ENCODE measurements at places on chromosomes 6 and 20.

- no peak for DNase-seq
These were observed 140.3 kb downstream of the FLRT3 start for GRCh38 chr20:14197097-14197496.

- no peak for DNase-seq
These were observed 94.6 kb downstream of the FAXC start for GRCh38 chr6:99254616-99255550.

GRCh38 chr20:41349943-41350342, 9.3 kb downstream of the LPIN3 start:
- DNase-seq, result no peak

DNA sequence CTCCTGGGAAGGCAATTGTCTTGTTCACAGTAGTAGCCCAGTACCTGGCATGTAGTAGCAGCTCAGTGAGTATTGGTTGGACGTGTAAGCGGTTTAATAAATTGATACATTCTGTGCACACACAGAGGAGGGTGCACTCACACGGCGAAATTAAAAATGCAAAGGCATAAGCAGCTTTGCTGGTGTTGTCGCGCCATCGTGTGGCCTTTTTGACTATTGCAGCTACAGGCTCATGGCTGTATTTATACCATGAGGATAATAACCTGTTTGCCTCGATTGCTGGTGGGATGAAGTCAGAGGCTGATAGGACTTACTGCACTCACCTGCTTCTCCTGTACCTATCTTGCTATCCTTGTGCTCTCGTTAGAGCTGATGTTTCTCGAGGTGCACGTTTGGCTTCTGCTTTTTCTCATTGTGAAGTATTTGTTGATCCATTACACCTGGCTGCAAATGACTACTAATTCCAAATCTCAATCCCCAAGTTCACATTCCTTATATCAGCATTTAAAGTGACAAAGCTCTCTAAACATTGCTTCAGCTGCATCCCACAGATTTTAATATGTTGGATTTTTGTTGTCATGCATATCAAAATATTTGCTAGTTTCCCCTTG, 61.5 kb downstream of the TBXT start:
- peak; percentile 59 for DNase-seq

DNA sequence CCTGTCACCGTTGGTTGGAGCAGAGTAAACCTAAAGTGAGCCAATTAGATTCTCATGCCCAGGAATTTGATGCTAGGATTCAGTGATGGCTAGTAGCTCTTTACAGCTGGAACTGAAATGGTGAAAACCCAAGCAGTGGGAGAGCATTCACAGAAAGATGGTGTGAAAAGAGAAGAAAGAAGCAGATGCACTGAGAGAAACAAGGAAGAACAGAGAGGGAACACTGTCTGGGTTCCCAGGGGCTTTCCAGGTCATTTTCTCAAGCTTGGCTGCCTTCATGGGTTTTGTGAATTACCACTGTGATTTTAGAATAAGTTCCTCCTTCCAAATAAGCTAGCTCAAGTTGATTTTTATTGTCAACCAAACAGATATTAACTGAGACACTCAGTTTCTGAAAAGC, 104.1 kb upstream of the AKIRIN2 start:
- DNase-seq, result no peak

GRCh38 chr6:37083243-37084138, 78.0 kb downstream of the FGD2 start:
- DNase-seq, result no peak

DNA sequence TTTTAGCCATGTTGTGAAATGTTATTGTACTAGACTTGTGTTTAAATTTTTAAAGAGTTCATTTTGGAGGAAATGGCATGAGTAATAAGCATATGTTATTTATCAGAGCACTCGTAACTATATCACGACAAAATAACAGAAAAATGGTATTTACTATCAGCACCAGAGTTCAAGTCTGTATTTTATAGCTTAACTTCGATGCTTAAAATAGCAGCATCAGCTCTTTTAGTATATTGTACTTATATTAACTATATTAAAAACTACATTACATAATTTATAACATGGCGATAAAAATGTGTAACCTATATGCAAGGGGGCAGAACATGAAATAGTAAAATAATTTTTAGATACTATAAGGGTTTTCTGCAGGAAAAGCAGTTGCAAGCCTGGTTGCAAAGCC, 52.9 kb downstream of the ABRACL start:
- no peak for DNase-seq

DNA sequence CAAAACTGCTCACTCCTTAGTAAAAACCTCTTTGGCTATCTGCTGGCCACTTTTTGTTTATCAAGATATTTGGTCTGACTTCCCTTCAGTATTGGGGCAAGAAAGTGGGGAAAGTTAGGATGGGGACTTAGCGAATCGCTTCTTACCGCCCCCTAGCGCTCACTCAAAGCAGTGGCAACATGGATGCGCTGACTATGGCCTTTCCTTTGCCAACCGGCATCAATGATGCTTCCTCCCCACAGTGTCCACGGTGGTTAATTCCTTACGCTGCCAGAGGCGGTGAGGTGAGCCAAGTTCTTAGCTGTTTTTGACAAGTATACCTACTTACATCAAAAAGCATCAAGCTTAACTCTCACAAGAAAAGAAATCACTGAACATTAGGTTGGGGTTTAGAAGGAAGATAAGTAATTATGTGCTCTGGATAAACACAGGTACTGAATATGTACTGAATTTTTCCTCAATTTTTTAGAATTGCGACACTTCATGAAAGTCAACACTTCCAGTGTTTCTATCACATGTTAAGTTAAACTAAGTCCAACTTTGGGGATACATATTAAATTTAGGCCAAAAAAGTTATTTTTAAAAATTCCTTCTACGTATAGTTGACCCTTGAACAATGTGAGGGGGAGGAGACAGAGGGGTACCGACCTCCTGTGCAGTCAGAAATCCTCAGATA, 86.7 kb downstream of the GMDS start:
- no peak for DNase-seq

- DNase-seq, result no peak
These were observed 47.9 kb upstream of the ISM1 start for GRCh38 chr20:13173201-13173600.
